Sigmoid colon (tissue), 7 donors: ENCODE measurements at places on chromosomes 5 and 9. TPM values are rescaled to one million over a fixed set of nuclear protein-coding genes. Genes with fewer than 3 reads are reported as not detected.

Gene BTNL3
- not detected for total RNA-seq

Gene C9orf40
- 4.9 TPM for total RNA-seq

Gene PKD2L2
- total RNA-seq, result not detected

- no peak for DNase-seq
Measured at GRCh38 chr9:68727636-68728035, 22.6 kb downstream of the PIP5K1B start.

Gene FOXD4L5
- total RNA-seq, result not detected

Gene GFI1B
- total RNA-seq, result not detected

- no peak for DNase-seq
Measured at GRCh38 chr9:82726424-82727276, 336.3 kb downstream of the RASEF start.

GRCh38 chr5:169521366-169521983, 62.1 kb upstream of the SPDL1 start:
- no peak for DNase-seq

- no peak for DNase-seq
Measured at GRCh38 chr5:78260771-78261170, 33.7 kb downstream of the AP3B1 start.

Gene KIF4B
- 0.16 TPM for total RNA-seq

DNA sequence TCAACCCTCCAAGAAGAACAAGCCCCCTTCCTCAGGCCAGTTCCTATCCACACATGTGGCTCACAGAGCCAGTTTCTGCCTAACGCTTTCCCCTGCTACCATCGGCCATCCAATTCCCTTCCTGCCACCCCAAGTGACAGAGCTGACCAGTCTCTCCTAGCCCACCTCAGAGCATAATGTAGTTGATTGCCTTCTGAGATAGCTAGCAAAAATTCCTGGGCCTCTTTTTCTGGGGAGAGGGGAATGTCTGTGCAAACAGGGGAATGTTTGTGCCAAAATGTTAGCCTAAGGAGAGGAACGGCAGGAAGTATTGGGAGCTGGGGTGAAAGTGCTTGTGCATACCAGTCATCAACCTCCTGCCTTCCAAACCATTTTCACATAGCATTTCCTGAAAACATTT, 157.0 kb downstream of the PJA2 start:
- DNase-seq, result no peak

Gene SPINK5
- 0.28 TPM for total RNA-seq

Gene ACOT12
- not detected for total RNA-seq

Gene HCN1
- 0.16 TPM for total RNA-seq

Gene CCNO
- total RNA-seq, result not detected

- no peak for DNase-seq
Measured at GRCh38 chr9:26523577-26523976, 369.0 kb downstream of the CAAP1 start.

GRCh38 chr9:8733131-8733954, 933.8 kb upstream of the DMAC1 start:
- DNase-seq, result no peak

DNA sequence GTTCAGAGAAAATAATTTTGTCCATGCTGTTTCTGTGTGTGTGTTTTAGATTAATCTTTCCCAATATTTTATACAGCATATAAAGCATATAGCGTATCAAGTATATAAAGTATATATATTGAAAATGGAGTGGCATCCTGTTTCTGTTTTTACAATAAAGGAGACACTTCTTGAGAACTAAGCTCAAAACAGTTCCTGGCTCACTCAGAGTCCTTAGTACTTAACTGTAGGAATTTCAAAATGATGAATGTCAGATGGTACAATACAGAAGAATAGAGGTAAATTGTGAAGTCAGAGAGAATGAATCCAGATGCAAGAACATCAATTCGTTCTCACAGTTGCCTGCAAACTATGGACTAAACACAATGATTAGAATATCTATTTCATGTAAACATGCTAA, 68.7 kb upstream of the TAS2R1 start:
- no peak for DNase-seq

- no peak for DNase-seq
Measured at GRCh38 chr9:35651956-35652828, 1.5 kb upstream of the SIT1 start.

Gene ACTL7A
- total RNA-seq, result not detected

GRCh38 chr5:179699616-179700237, 960 bp downstream of the CANX start:
- no peak for DNase-seq

GRCh38 chr5:8869932-8870331, 675.9 kb downstream of the SEMA5A start:
- DNase-seq, result no peak

DNA sequence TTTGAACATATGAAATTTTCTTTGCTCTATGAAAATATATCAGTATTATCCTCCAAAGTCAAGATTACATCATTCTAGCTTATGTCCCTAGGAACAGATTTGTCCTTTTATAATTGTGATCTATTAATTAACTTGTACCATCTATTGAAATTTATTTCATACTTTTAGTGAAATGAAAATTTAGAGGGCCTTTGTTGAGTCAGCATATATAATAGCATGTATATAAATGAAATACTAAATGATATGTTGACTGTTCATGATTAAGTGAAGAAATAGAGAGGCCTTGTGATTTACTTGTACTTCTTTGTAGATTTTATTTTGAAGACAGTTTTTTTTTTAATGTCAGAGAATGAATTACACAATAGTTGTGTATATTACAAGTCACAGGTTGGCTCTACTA, 86.4 kb downstream of the PARP8 start:
- DNase-seq, result no peak

Gene CNTFR
- 8.9 TPM for total RNA-seq

- DNase-seq, result no peak
Measured at GRCh38 chr5:39447968-39448367, 23.2 kb upstream of the DAB2 start.

DNA sequence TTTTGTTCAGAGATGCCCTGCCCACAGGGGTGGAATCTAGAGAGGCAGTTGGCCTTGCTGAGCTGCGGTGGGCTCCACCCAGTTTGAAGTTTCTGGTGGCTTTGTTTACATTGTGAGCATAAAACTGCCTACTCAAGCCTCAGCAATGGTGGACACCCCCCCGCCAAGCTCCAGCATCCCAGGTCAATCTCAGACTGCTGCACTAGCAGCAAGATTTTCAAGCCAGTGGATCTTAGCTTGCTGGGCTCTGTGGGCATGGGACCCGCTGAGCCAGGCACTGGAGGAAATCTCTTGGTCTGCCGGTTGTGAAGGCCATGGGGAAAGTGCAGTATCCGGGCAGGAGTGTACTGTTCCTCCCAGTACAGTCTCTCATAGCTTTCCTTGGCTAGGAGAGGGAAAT, 55.5 kb downstream of the MINAR2 start:
- no peak for DNase-seq

DNA sequence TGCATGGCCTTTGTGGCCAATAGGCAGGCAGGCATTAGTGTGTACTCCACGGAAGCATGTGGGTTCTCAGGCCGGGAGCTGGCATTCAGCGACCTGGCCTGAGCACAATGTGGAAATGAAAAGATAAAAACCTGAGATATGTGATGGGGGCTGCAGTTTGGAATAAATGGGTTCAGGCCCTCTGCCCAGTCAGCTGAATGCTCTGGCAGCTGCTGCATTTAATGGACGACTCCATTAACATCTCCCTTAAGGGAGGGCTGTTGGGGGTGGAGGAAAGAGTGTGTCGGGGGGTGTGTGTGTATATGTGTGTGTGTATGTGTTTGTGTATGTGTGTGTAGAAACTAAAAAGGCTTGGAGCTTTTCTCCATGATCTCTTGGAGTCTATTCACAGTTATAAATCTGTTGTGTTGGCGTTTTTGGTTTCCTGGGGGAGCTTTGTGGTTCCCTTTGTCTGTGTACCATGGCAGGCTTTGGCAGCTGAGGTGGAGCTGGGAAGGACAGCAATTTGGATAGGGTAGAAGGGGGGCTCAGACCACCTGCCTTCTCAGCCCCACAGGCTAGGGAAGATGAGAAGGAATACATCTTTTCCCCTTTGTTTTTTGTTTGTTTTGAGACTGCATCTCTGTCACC, 27.3 kb upstream of the HSPA9 start:
- no peak for DNase-seq

DNA sequence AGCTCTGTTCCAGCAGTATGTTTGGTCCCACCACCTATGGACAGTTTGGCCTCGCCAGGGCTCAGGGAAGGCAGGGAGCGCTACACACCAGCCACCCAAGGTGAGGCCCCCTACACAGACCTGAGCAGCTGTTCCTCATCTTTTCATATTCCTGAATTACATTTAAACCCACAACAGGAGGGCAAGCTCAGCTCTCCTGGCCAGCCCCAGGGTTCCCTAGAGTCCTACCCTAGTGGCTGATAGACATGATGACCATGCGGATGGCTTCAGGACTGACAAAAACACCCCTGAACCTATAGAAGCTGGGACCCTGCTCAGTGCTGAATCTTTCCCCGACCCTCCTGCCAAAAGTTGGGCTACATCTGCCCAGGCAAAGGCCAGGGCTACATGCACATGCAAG, 6.7 kb upstream of the FOXE1 start:
- DNase-seq, result no peak

DNA sequence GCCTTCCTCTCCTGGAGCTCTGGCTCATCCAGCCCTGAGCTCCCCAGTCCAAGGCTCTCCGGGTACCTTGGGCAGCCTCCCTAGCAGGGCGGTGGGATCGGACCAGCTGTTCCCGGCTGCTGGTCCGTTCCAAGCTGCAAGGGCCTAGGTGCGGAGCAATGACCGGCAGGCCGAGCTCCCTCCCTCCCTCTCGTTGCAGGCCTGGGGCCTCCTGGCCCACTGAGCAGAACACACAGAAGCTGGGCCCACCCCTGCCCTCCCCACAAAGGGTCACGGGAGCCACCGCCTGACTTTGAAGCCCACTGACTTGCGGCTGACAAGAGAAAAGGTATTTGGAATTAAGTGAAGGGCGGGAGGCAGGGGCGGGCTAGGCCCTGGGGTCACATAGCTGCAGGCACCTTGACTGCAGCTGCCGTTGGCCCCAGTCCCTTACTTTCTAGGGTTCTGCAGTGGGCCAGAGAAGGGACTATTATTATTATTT, 104.7 kb upstream of the IER5L start:
- DNase-seq, result peak; percentile 58

Gene CDC25C
- total RNA-seq, result not detected

Gene NDOR1
- total RNA-seq, result 12.7 TPM

- no peak for DNase-seq
Measured at GRCh38 chr9:22469928-22470544, 23.4 kb downstream of the DMRTA1 start.

DNA sequence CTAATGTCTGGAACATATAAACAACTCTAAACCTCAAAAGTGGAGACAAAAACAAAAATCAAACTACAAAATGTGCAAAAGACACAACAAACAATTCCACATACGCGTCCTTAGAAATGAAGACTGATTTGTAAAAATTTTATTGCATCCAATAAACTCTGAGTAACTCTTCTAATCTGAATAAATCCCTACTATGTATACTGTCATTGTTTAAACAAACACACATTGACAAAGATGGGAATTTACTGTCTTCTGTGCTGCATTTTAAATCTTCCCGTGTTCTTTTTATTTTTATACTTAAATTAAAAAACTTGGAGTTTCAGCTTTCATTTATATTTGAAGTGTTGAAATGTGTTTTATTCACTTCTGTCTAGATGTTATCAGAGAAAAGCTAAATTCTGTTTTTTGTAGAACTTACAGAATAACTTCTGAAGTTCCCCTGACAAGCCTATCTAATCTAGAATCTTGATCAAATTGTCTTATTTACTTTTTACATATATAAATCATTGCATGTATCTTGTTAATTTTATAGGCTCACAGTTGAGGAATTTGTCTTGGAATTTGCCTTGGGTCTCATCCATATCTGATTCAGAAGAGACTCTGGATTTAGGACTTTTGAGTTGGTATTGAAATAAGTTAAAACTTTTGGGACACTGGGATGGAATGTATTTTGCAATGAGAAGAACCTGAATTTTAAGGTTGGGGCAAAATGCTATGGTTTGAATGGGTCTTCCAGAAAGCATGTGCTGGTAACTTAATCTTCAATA, 2064.4 kb upstream of the C9orf72 start:
- no peak for DNase-seq

Gene N4BP3
- total RNA-seq, result 3.0 TPM

DNA sequence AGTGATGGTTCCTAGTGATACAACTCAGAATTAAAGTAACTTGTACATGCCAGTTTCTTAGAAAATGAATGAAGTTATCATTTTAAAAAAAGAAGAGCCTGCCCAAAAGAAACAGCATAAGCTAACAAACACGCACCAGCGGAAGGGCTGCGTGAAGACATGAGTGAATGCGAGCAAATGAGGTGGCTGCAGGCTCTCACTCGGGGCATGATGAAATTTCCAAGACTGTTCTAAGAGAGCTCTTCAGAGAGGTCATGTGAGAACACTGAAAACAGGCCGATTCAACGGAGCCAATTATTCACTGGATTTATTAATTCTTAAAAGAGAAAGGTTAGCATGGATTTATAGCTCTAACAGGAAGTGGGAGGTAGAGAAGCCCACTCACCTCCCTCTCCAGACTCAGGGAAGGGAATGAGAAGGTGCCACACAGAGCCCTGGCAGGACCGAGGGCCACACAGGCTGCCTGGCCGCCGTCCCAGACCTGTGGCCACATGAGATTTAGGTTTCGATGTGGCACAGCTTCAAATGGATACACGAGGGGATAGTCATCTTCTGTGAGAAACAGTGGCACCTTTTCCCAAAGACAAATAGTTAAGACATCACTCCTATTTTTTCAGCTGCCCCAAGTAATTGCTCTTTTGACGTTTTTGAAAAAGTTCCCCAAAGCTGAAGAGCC, 55.5 kb downstream of the HABP4 start:
- no peak for DNase-seq

Gene CCNI2
- not detected for total RNA-seq
